ENCODE measurements at places on chromosomes 5 and 9.

- peak; percentile 96 for DNase-seq
Measured at GRCh38 chr9:70589571-70590314, 175.3 kb upstream of the KLF9 start.

- no peak for DNase-seq
Measured at GRCh38 chr5:134328619-134329018, 38.4 kb downstream of the CDKL3 start.

GRCh38 chr9:92738661-92739081, 26.0 kb downstream of the BICD2 start:
- DNase-seq, result peak; percentile 44

GRCh38 chr5:73812962-73813588, 187.1 kb downstream of the ARHGEF28 start:
- DNase-seq, result no peak

DNA sequence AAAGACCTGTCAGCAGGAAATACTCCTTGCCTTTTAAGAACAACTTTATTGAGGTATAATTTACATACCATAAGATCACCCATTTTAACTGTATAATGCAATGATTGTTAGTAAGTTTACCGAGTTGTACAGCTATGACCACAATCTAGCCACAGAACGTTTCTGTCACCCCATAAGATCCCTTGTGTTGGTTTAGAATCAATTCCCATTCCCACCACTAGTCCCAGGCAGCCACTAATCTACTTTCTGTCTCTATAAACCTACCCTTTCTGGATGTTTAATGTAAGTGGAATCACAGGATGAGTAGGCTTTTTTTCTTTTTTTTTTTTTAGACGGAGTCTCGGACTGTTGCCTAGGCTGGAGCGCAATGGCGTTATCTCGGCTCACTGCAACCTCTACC, 4.4 kb downstream of the GPR107 start:
- DNase-seq, result no peak

GRCh38 chr9:126861707-126862103, 1.3 kb downstream of the ZBTB34 start:
- DNase-seq, result peak; percentile 68

DNA sequence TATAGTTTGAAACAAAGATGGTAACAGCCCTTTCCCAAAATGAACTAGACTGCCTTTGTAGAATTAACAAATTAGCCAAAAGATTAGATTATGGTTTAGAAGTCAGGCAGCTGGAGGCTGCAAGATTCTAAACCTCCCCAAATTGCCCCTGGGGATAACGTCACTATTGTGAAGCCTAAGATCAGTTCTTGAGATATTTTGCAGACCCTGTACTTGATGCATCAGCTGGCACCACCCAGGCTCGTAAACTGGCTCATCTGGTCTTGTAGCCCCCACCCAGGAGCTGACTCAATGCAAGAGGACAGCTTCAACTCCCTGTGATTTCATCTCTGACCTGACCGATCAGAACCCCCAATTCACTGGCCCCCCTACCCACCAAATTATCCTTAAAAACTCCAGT, 4.2 kb upstream of the SOWAHA start:
- DNase-seq, result no peak

DNA sequence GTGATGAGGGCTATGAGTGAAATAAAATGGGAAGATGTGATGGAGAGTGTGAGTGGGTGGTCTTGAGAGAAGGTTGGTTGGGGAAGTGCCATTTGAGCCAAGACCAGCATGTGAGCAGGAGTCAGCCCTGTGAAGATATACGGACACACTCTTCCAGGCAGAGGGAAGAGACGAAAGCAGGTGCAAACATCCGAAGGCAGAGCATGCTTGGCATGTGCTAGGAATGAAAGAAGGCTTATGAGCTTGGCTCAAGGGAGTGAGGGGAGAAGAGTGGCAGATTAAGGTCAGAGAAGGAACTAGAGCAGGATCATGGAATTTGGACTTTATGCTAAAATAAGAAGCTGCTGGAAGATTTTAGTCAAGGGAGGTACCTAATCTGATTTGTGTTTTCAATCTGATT, 23.6 kb upstream of the CCDC112 start:
- no peak for DNase-seq

GRCh38 chr5:162657076-162657475, 589.5 kb downstream of the GABRG2 start:
- DNase-seq, result no peak

Data from fibroblast of mammary gland (primary cell).